CMK (cell line): ENCODE measurements at places on chromosomes 7 and 10.

- DNase-seq = no peak
Observed at GRCh38 chr10:50805981-50806622, 66.4 kb downstream of the ASAH2B start.

DNA sequence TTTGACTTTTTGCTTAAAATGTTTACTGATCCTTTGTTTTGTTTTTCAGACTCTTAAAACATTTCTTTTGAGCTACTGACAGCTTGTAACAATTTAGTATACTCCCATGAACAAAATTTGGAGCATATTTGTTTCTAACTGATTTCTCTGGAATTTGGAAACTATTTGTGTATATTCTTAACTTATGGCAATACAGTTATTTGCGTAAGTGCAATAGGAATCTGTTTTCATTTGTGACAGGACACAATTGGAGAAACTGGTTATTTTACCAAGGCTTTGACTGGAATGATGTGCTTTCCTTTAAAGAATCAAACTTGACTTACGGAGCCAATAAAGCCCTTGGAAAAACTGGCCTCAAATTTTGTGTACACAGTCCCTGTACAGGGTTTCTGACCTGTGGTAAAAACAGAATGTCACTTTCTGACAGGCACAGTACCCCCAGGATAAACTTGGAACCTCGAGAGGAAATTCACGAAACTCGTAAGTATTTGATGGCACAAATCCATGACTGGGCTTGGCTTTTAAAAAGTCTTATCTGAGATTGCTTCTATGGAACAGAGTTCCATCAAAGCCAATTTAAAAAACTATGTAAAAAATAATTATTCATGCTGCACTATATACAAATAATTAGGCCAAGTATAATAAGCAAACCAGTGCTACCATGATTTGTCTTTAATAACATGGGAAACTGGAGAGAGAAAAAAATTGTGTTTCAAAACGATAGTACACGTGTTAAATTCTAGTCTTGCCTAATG lies 70.4 kb downstream of the ST8SIA6 start:
- no peak for DNase-seq

DNA sequence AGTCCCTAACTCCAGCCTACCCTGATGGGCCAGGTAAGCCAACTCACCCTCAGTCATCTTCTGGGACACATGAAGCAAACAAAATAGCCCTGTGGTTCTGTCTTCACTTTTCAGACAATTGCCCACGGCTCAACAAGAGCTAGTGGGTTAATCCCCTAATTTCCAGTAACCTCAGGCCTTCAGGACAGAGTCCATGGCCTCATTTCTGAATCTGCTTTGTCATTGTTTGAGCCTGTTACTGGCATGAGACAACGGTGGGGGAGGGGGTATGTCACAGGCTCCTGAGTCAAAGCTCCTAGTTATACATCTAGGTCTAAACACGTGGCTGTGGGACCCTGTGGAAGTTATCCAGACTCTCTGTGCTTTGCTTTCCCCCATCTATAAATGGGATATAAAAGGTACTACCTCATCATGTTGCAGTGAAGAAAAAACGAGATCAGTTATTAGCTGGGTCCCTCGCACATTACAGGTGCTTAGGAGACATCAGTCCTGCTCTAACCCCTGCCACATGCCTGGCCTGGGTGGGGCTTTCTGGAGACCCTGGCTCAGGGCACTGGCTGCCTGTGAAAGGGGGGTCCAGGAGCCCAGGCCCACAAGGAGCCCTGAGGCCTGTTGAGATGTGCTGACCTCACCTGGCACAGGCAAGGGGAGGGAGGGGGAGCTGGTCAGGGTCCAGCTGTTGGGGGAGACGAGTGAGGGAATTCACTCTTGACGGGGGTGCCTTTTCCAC lies 16.5 kb downstream of the MAT1A start:
- peak; percentile 15 for DNase-seq

DNA sequence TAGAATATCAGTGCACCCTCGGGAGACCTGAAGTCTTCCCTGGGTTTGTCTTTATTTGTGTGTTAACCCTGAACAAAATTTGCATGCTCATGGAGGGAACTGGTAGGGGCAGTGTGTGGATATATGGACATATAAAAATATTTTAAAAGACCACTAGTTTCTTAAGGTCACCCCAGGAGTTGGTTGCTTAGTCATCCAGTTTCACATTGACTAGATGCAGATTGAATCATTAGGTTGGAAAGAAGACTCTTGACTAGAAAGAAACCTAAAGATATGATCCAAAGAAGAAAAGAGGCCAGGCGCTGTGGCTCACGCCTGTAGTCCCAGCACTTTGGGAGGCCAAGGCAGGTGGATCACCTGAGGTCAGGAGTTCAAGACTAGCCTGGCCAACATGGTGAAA lies 137.1 kb downstream of the KAT6B start:
- no peak for DNase-seq

DNA sequence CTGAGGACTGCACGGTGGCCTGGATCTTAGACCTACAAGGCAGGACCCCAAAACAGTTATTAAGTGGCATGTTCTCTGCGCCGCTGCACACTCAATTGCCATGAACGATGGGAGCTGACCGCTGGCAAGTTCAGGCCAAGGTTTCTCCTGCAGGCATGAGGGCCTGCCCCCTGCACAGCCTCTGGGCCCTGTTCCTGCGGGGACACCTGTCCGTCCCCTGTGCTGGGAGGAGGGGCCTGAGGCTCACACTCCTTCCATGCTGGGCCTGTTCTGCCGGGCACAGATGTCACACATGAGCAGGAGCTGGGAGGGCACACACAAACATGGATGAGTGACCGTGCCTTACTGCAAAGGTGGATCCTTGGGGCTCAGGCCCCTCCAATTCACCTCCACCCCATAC lies 90.0 kb downstream of the PTPRN2 start:
- DNase-seq = no peak

- DNase-seq = no peak
Observed at GRCh38 chr7:151025924-151026671, 1.8 kb upstream of the ATG9B start.

DNA sequence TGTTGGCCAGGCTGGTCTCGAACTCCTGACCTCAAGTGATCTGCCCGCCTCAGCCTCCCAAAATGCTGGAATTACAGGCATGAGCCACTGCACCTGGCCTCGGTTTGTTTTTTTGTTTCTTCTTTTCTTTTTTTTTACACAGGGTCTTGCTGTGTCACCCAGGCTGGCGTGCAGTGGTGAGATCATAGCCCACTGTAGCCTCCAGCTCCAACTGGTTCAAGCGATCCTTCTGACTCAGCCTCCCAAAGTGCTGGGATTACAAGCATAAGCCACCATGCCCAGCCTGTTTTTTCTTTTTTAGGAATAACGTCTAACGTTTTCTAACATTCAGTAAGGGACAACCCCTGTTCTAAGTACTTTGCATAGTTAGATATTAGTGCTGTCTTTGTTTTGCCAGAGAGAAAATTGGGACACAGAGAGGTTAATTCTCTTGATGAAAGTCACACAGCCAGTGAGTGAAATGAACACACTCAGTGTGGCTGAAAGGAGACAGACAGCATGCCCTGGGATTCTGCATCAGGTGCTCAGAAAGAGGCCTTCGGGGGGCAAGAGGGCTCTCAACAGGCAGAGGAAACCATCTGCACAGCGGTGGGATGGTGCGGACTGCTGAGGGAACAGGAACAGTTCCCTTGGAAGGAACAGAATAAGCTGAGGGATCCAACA lies 4.3 kb downstream of the LIMK1 start:
- DNase-seq = no peak

- DNase-seq = no peak
Observed at GRCh38 chr10:5274795-5275194, 78.2 kb downstream of the AKR1C4 start.

DNA sequence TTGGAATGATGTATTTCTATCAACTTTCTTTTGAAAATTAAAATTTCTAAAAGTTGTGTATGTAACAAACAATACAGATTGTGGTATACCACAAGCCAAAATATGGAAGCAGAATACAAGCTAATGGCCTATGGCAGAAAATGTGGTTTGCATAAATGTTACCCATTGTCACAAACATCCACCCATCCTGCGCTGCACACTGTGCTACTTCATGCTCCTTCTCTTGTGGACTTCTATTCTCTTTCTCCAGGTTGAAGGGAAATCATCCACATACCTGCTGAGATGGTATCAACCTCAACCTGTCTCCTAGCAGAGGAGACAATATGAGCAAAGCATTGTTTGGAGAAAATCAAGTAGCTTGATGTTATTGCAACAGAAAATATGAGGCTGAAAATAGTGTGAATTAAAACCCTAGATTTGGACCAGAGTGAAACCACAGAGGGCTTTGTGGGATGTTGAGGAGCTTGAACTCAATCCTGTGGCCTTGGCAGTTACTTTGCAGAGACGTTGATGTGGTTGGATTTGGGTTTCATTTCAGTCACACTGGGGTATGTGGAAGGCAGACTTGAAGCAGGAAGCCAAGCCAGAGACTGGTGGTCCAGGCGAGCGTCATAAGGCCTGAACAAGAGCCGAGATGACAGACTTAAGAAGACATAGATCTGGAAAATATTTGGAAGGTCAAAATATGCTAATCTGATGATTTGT lies 63.8 kb downstream of the ICA1 start:
- no peak for DNase-seq

GRCh38 chr10:78619896-78620295 lies 448.9 kb upstream of the ZMIZ1 start:
- no peak for DNase-seq
